ENCODE measurements at places on chromosomes 2 and 18.

DNA sequence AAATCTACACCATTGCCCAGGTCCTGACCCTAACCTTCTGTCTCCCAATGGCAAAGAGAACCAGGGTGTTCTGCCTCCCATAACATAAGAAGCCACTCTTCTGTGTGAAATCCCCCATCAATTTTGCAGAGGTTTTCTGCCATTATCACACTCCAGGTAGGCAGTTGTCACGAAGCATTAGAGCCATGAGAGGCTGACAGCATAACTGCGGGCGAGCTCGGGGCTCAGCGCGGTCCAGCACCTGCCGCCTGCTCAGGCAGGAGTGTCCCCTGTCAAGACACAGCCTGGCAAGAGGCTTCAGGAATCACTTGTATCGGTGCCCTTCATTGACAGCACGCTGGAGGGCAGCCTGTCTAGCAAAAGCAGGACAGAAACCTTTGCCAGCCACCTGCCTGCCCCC is 251.2 kb downstream of the SATB2 start:
- no peak for DNase-seq

DNA sequence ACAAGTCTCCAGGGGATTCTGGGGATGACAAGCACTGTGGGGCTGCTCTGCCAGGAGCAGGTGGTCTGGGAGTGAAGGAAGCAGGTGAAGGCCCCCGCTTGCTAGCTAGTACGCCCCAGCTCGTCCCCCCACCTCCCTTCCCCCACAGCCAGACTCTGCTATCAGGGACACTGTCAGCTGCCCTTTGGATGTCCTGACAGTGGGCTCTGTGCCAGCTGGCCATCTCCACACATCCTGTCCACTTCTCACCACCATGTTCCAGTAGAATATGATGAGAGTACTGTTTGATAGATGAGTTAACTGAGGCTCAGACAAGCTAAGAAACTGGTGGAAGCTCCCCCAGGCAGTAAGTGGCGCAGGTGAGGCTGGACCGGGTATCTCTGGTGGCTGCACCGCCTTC is 276.2 kb downstream of the CELF4 start:
- DNase-seq: no peak

DNA sequence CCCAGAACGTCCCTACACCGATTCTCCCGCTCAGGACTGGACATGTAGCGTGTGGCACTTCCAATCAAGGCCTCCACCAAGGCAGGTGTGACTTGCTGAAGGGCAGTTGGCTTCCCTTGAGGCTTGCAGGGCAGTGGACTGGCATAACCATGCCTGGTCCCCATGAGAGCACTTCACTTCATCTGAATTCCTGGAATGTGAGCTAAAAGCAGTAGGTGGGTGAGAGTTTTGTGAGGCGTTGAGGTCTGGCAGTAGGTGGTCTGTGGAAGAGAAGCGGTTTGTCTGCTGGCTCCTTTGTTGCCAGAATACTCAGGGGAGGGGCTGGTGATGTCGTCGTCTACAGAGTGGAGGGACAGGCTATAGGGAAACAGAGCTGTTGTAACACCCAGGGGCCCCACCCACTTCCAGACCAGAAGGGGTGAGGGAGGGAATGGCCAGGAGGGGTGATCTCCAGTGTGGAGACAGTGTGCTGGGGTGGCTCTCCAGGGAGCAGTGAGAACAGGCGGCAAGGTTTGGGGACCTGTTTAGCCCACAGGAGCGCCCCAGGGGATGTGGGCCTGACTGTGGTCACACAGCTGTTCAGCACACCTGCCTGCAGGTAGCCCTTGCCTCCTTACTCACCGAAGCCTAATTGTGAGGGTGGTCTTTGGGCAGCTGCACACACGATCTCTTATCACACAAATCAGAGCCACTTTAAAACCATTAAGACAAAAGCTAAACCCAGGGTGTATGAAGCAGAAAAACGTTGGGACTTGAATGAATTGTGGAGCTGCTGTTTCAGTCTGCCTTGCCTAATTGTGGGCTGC is 21.5 kb upstream of the ALKAL2 start:
- DNase-seq: no peak

GRCh38 chr2:232203166-232203891 is 175.2 kb upstream of the ALPP start:
- no peak for DNase-seq

GRCh38 chr2:217804791-217805667 is 197.8 kb downstream of the TNS1 start:
- DNase-seq: no peak

- DNase-seq: no peak
Observed at GRCh38 chr2:6384341-6384740, 481.4 kb downstream of the CMPK2 start.

DNA sequence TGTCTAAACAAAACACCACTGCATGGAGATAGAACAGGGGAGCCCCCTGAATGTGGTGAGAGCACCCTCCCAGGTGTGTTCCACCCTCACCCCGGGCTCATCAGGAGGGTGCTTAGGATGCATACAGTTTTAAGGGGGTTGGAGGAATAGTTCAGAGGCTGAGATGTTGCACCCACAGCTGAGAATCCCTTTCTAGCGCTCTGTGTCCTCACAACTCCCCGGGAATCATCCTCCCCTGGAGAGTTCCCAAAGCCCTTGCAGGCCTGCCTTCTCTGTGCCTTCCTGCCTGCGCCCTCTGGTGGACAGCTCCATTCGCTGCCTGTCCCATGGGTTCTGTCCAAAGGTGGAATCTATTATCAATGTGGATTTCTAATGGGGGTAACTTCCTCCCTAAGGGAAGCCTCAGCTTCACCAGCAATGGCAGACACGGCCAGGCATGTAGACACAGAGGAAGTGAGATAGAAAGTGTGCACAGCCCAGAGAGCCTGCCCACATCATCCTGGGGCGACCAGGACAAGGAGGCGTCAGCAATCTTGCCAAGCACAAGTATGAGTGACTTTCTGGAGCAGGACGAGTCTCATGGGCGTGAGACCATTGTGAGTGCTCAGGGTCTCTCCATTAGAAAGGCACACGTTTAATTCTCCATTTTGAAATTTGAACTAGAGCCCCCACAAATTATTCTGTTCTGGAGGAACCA is 1.2 kb upstream of the UGT1A5 start:
- DNase-seq: peak; percentile 87

DNA sequence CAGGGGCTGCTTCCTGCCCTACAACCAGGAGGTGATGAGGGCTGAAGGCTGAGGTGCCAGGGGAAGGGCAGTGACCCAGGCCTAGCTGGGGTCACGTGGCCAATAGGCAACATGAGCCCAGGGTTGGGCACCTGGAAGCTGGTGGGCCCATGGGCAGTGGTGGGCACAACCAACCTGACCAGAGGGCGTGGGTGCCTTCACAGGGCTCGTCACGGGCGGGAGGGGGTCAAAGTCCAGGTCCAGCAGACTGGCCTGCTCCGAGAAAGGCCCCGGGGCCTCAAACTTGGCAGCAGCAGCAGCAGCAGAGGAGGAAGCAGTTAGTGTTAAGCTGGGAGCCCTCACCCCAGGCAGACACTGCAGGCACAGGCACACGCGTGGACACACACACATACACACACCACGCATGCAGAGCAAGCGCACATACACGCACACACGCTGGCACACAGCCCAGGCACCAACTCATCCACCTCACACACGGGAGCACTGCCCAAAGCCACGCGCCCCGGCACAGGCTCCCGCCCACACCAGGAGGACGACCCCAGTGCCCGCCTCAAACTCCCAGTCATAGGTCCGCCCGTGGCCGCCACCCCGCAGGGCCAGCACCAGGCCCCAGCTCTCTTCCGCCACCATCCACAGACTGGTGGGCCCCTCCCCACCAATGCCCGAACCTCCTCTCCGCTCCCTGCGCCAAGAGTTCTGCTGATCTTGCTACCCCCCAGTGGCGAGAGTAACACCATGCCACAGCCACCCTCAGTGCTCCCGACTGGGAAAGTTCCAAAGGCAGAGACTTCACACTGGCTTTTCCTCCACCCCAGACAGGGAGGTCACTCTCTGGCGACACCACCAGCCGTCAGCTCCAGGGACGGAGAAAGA is 53.0 kb downstream of the BIN1 start:
- no peak for DNase-seq

DNA sequence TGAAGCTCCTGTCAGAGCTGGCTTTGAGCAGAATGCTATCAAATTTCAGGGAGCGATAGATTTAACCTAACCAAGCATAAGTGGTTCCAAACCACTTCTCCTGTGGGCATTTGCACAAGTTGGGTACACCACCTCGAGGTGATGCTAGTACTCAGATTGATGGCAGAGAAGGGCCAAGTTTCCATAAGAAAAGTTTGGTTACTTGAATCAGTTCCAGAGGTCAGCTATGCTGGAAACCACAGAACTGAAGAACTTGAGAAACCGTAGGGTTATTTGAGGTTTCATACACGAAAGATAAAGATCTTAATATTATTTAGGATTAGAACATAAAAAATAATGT is 238.2 kb upstream of the SOX11 start:
- DNase-seq: no peak

- DNase-seq: no peak
Observed at GRCh38 chr2:114926303-114926702, 483.9 kb downstream of the DPP10 start.

DNA sequence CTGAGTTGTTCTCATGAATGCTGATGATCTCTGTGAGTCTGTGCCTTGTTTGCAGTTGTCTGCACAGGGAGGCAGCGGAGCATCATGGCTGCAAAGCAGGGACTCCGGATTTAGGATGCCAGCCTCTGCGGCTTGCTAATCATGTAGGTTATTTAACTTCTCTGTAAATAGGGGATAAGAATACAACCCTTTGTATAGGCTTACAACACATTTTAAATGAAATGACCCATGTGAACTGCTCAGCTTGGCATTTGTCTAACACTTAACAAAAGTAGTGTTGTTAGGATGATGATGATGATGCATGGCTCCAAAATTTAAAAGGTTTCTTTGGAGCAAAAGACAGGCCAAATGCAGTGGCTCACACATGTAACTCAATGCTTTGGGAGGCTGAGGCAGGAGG is 19.4 kb downstream of the DYTN start:
- DNase-seq: no peak

DNA sequence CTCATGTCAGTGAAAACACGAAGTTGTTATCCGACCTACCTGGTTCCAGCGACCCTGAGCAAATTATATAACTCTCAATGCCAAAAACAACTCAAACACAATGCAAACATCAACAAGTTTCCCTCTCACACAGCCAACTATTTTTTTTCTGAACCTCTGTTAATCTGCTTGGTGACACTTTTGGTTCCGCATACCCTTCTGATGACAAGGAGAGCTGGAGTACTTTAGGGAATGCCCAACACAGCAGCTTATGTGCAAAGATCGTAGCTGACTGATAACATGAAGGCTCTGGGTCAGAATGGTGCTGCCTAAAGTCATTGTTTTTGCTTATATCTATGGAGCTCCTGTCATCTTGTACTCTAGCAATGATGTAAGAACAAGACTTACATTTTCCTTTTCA is 72.7 kb upstream of the CCDC68 start:
- no peak for DNase-seq

- DNase-seq: peak; percentile 36
Observed at GRCh38 chr2:187774551-187775071, 220.4 kb upstream of the TFPI start.

DNA sequence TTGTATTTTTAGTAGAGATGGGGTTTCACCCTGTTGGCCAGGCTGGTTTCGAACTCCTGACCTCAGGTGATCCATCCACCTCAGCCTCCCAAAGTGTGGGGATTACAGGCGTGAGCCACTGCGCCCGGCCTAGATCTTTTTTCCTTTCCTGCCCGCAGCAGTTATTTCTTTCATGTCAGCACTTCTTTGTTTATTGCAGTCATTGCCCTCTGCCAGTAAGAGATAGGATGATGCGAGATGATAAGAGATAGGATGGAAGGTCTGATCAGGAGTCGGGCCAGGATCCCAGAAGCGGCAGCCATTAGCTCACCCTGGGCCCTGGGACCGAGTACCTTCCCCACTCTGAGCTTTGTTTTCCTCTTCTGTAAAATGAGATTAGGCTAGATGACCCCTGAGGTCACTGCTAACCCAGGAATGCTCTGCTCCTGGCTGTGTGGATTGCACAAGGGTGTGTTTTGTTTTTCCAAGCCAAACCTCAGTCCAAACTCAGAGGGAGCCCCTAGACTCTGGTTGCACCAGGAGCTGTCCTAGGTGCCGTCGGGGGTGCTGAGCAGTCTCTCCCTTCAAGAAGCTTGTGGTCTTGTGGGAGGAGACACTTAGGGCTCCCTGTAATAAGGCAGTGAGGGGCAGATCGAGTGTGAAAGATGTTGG is 63.3 kb downstream of the LPIN1 start:
- peak; percentile 11 for DNase-seq

GRCh38 chr2:121237336-121237979 is 47.5 kb downstream of the TFCP2L1 start:
- no peak for DNase-seq

DNA sequence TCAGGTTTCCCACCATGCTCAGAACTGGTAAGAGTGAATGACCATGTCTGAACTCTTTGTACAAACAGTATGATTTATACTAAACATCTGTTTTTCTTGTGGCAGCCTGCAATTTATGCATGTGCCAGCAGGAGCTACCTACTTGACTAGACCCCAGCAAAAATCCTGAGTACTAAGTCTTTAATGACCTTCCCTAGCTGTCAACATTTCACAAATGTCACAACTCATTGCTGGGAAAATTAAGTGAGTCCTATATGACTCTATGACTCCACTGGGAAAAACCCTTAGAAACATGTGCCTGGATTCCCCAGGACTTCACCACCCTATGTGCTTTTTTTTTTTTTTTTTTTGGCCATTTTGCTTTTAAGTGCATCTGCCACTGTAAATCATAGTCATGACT is 1225.8 kb downstream of the SUCLG1 start:
- no peak for DNase-seq

DNA sequence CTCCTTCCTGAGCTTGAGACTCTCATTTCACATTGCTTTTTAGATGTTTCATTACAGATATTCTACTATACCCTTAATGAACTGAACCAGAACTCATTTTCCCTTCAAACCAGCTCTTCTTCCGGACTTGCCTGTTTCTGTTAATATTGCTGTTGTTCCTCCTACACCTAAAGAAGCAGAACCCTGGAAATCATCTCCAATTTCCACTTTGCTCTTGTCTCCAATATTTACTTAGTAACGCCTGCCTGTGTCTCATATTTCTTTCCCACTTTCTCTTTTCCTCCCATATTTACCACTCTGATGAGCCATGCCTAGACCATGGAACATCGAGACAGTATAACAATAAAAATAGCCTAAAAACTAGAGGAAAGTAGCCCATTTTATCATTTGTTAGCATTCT is 17.9 kb upstream of the GMCL1 start:
- no peak for DNase-seq

- DNase-seq: no peak
Observed at GRCh38 chr18:8301427-8302172, 307.6 kb upstream of the RAB12 start.

DNA sequence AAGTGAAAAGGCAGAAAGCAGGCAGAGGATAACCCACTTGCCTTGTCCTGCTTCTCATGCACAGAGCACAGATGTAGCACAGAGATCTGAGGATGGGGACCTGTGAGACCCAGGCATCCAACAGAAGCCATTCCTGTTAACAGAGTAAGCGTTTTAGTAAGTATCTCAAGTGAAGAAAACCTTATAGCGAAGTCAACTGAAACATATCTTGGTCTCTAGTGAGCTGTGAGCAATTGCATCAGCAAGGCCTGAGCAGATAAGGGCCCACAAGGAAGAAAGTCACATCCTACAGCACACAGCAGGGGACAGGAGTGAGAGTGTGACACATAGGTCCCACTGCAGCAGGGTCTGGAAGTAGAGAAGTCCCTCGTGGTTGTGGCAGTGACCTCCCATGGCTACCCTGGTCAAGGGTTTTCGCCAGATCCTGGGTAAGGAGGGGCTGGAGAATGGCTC is 248.7 kb upstream of the TNP1 start:
- no peak for DNase-seq

Data from fibroblast of pulmonary artery (primary cell).